ENCODE measurements at places on chromosomes 2 and 18.
A peak's percentile ranks its signal among the peaks of the same experiment; 100 is the strongest.

- H3K27me3 ChIP-seq, result no peaks in the 10 kb centered on the region
- no peaks in the 10 kb centered on the region for H3K4me1 ChIP-seq
- no peak overlapping the region for H3K27ac ChIP-seq
- no peak overlapping the region for H3K4me3 ChIP-seq
Measured at GRCh38 chr2:149991576-149991975, 404.0 kb upstream of the MMADHC start.

GRCh38 chr2:134576478-134576877 is 142.3 kb downstream of the TMEM163 start:
- H3K27me3 ChIP-seq, result no peaks in the 10 kb centered on the region
- no peak for ATAC-seq
- no peaks in the 10 kb centered on the region for H3K36me3 ChIP-seq
- H3K4me3 ChIP-seq, result no peak overlapping the region

DNA sequence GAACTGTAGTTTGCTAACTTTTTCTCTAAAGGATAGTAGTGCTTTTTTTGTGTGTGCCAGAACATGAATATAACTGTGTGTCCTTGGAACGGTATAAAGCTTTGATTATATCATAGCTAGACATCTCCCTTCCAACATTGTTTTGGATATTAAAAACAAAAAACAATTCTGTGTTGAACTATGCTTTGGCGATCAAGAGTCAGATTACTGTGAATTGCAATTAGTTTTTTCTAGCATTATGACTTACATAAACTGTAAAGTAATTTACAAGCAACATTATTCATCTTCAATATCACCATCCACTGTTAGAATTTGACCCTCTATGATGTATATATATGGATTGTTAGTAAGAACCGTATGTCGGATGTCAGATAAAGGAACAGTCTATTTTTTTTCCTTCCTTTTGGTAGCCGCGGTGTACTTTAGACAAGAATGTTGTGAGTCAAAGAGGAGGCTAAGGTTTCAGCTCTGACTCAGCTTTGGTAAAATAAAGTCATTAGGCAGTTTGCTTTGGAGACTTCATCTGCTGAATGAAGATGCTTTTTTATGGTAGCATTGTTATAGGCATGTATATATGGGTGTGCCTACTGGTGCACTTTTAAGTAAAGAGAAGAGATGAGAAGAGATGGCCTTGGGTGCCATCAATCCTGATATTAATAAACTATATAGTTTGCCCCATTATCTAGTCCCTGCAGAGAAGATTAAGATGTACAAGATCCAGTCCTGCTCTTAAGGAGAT is 76.4 kb downstream of the LTBP1 start:
- H3K27me3 ChIP-seq, result no peaks in the 10 kb centered on the region
- H3K4me3 ChIP-seq, result no peak overlapping the region
- ATAC-seq, result peak; percentile 50

DNA sequence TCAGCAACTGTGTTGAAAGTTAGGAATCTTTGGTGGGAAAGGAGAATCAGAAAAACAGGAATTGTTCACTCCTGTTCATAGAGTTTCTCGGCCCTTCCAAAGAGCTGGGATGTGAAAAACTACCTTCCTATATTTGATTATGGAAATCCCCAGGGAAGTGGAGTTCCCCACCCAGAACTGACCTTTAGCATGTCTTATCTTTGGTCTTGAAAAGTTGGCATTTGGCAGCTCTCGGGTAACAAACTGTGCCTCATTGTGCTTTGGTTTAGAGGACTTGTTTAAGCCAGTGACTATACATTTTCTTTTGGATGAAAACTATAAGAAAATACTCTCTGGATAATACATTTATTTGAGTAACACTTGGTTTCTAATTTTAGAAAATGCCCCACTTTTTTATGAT is 51.3 kb upstream of the CERS6 start:
- no peak overlapping the region for H3K4me3 ChIP-seq
- H3K27ac ChIP-seq, result no peak overlapping the region

DNA sequence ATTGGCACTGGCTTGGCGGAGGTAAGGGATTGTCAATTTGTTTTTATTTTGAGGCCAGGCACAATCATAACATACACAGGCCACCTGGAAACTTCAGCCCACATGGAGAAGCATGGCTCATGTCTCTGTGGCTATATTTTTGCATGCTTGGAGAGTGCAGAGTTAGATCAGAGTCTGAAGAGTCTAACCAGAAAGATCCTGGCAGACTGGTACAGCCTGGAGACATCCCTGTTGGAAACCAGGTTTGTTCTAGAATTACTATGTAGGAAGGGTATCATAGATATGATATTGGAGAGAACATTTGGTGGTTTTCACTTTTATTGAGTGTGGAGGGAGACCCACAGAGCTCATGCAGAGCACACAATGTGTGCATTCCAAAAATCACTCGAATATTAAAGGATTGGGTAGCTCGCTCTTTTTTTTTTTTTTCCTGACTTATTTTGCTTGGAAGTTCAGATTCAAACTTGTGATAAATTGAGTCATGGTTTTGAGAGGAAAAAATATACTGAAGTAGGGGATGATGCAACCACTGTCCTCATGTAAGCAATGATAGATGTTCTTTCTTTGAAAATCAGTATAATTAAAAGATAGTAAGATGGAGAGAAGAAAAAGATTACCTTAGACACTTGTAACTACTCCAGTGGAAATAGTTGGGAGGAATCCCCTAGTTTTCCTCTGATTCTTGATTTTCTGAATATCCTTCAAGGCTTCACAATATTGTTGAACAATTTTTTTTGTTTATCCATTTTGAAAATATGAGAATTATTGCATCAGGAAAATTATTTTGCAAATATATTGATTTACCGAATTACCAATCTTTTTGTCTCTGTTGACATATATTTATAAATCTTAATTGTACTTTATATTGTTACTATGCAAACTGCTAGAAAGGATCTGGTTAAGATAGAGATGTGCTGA is 185.7 kb upstream of the ZEB2 start:
- no peak for ATAC-seq
- H3K27me3 ChIP-seq, result no peaks in the 10 kb centered on the region
- no peak overlapping the region for H3K4me3 ChIP-seq
- H3K27ac ChIP-seq, result no peak overlapping the region

GRCh38 chr2:129008055-129008880 is 689.6 kb upstream of the HS6ST1 start:
- no peaks in the 10 kb centered on the region for H3K27me3 ChIP-seq
- no peaks in the 10 kb centered on the region for H3K4me1 ChIP-seq
- ATAC-seq, result no peak
- no peaks in the 10 kb centered on the region for H3K36me3 ChIP-seq

GRCh38 chr2:219578811-219579613 is 6.9 kb downstream of the INHA start:
- H3K4me1 ChIP-seq, result no peaks in the 10 kb centered on the region
- peaks cover 54% of the 10 kb centered on the region for H3K27me3 ChIP-seq
- H3K27ac ChIP-seq, result no peak overlapping the region
- H3K36me3 ChIP-seq, result no peaks in the 10 kb centered on the region
- ATAC-seq, result peak; percentile 22
- no peak overlapping the region for H3K4me3 ChIP-seq

- H3K27ac ChIP-seq, result no peak overlapping the region
- no peaks in the 10 kb centered on the region for H3K36me3 ChIP-seq
- H3K4me3 ChIP-seq, result no peak overlapping the region
- H3K4me1 ChIP-seq, result peaks cover 49% of the 10 kb centered on the region
- ATAC-seq, result no peak
- no peaks in the 10 kb centered on the region for H3K27me3 ChIP-seq
Measured at GRCh38 chr18:48157956-48158355, 227.5 kb upstream of the SMAD2 start.

GRCh38 chr2:205931388-205931787 is 154.6 kb downstream of the INO80D start:
- H3K27me3 ChIP-seq, result no peaks in the 10 kb centered on the region
- no peak overlapping the region for H3K4me3 ChIP-seq
- H3K4me1 ChIP-seq, result no peaks in the 10 kb centered on the region
- no peak overlapping the region for H3K27ac ChIP-seq
- ATAC-seq, result no peak

DNA sequence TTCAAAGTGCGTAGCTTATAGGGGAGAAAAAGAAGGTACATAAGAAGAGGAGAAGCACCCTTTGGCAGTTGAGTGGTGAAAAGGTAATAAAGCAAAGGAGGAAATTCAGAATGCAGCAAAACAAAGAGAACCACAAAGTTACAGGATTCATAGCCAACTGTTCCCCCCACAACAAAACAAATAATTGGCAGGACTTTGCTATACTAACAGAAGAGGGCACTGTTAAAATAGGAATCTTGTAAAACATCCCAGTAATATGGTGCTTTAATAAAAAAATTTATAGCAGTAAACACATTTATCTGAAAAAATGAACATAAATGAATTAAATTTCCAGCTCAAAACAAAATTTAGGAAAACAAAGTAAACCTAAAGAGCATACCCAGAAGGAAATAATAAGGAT is 42.3 kb downstream of the R3HDM1 start:
- H3K27ac ChIP-seq, result no peak overlapping the region
- ATAC-seq, result no peak
- H3K4me3 ChIP-seq, result no peak overlapping the region

DNA sequence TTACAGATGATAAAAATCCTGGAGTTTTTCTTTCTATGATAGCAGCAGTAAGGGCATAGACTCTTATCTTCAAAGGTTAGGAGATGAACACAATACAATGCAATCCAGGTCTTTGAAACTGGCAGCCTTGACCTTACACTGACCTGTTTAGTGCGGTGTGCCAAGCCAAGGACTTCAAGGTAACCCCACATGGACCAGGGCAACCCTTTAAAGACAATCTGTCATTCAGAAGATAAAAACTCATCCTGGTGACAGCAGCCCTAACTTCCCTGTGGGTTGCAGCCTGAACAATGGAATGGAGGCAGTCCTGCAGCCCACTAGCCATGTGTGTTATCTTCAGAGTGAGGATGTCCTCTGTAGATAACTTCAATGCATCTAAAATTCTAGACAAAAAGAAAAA is 78.1 kb downstream of the RTTN start:
- peaks cover 41% of the 10 kb centered on the region for H3K36me3 ChIP-seq
- H3K27me3 ChIP-seq, result no peaks in the 10 kb centered on the region
- no peak overlapping the region for H3K27ac ChIP-seq
- ATAC-seq, result no peak

DNA sequence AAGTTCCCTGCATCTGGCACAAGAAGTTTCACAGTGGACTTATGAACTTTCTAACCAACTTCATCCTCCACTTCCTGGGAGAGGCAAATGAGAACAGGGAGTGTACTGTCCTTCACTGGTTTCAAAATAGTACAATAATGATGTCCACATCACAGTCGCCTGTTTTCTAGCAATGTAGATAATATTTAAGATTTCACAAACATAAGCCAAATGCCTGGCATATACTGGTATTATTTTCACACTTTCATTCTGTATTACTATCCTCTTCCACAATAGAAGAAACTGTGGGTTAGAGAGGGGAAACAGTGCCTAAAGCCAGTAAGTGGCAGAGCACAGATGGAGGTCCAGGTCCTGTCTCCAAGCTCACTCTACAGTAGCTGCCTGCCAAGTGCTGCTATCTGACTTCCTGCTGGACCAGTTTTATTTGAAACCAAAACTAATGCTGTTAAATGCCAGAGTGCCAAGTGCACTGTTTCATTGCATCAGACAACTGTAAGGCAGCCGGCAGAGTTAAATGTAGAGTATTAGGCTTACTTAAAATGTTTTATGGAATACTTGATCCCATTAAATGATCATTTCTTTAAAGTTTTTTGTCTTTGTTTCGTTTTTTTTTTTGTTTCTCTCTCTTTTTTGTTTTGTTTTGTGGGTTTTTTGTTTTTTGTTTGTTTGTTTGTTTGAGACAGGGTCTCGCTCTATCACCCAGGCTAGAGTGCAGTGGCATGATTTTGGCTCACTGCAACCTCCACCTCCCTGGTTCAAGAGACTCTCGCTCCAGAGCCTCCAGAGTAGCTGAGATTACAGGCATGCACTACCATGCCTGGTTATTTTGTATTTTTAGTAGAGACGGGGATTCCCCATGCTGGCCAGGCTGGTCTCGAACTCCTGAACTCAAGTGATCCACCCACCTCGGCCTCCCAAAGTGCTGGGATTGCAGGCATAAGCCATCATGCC is 15.1 kb downstream of the COBLL1 start:
- H3K27me3 ChIP-seq, result no peaks in the 10 kb centered on the region
- H3K4me3 ChIP-seq, result peak overlapping the region; percentile 19
- peak overlapping the region; percentile 75 for H3K27ac ChIP-seq
- H3K36me3 ChIP-seq, result no peaks in the 10 kb centered on the region

GRCh38 chr2:230872968-230873660 is 8.4 kb downstream of the ITM2C start:
- ATAC-seq, result no peak
- H3K27ac ChIP-seq, result peak overlapping the region; percentile 85
- H3K27me3 ChIP-seq, result no peaks in the 10 kb centered on the region

DNA sequence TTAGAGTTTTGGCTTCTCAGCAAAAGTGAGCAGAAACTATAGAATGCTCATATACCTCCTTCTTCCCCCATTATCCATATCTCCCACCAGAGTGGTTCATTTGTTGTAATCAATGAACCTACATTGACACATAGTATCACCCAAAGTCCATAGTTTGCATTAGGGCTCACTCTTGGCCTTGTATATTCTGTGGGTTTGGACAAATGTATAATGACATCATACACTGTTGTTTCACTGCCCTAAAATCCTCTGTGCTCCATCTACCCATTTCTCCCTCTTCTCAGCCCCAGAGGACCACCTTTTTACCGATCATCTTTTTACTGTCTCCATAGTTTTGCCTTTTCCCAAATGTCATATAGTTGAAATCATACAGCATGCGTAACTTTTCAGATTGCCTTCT is 24.1 kb downstream of the ZFP36L2 start:
- no peaks in the 10 kb centered on the region for H3K4me1 ChIP-seq
- no peak overlapping the region for H3K27ac ChIP-seq
- no peaks in the 10 kb centered on the region for H3K27me3 ChIP-seq
- no peak for ATAC-seq
- H3K4me3 ChIP-seq, result no peak overlapping the region
- no peaks in the 10 kb centered on the region for H3K36me3 ChIP-seq

GRCh38 chr2:17460371-17461086 is 57.7 kb downstream of the RAD51AP2 start:
- H3K36me3 ChIP-seq, result no peaks in the 10 kb centered on the region
- H3K27ac ChIP-seq, result no peak overlapping the region
- no peak overlapping the region for H3K4me3 ChIP-seq
- H3K27me3 ChIP-seq, result no peaks in the 10 kb centered on the region
- no peaks in the 10 kb centered on the region for H3K4me1 ChIP-seq
